ENCODE measurements at places on chromosomes 16 and 17. TPM values are rescaled to one million over a fixed set of nuclear protein-coding genes. Genes with fewer than 3 reads are reported as not detected.

The SBK1 gene
- total RNA-seq, result not detected

The SOCS1 gene
- 35.0 TPM for total RNA-seq

The MT1F gene
- 11.8 TPM for total RNA-seq

The TELO2 gene
- total RNA-seq, result 25.7 TPM

The ENO3 gene
- total RNA-seq, result 4.0 TPM

The TLCD1 gene
- 3.4 TPM for total RNA-seq

The RRN3 gene
- 44.9 TPM for total RNA-seq

The GRAPL gene
- total RNA-seq, result 5.4 TPM

The NUPR1 gene
- total RNA-seq, result 116 TPM

The SSTR5 gene
- not detected for total RNA-seq

The ABCC12 gene
- total RNA-seq, result not detected

The MYL4 gene
- 1.5 TPM for total RNA-seq

The COASY gene
- 57.3 TPM for total RNA-seq

The DNAI2 gene
- total RNA-seq, result not detected

The KRTAP1-5 gene
- total RNA-seq, result not detected

The CSH2 gene
- total RNA-seq, result not detected

The CHAD gene
- total RNA-seq, result 0.39 TPM

The KRTAP16-1 gene
- total RNA-seq, result not detected

The CCL7 gene
- 1.3 TPM for total RNA-seq

The SMIM5 gene
- total RNA-seq, result 0.42 TPM

The CCL17 gene
- not detected for total RNA-seq

The RAP1GAP2 gene
- total RNA-seq, result 10.4 TPM

The NPIPB13 gene
- total RNA-seq, result 25.7 TPM
